ENCODE measurements at places on chromosomes 13 and 19.

DNA sequence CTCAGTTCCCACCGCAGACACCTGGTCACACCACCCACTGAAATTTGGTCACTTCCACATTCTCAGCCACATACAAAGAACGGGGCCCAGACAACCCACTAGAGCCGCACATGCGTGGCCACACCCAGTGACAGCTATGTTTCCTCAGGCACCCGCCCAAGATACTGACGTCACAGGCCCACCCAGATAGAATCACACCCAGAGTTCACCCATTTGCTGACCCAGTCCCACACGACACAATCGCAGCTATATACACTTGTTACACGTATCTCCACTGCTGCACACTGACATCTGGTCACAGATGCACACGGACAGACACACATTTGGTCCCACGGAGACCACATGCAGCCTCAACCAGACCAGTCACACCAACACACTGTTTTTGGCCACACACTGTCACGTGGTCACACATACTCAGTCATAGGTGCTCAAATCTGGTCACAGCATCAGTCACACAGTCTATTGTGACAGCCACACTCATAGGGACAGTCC lies 2.9 kb downstream of the NUMBL start:
- DNase-seq = no peak

DNA sequence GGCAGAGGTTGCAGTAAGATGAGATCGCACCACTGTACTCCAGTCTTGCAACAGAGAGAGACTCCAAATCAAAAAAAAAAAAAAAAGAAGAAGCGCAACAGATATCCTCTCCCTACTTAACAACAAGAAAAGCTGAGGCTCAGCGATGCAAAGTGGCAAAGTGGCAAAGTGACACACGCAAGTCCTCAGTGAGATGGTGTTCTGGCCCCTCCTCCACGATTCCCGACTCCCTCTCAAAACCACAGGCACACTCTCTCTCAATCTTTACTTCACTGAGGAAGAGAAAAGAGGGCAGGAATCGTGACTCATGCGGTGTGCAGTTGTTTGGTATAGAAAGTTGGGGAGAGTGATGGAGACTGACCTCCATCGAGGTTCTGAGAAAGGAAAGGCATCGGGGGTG lies 12.6 kb downstream of the FFAR2 start:
- no peak for DNase-seq

GRCh38 chr19:43798546-43799409 lies 3.5 kb downstream of the LYPD5 start:
- DNase-seq = peak; percentile 49

DNA sequence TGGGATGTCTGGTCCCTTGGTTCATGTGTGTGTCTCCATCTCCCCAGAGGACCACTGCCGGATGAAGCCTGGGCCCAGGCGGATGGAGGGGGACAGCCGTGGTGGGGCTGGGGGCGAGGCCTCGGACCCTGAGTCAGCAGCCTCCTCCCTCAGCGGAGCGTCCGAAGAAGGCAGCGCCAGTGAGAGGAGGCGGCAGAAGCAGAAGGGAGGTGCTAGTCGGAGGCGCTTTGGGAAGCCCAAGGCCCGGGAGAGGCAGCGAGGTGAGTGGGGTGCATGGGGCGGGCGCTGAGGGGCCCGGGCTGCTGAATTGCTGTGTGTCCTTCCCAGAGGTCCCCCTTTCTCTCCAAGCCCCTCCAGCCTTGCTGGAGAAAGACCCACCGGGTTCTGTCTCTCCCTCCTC lies 3.2 kb downstream of the CCDC106 start:
- no peak for DNase-seq

GRCh38 chr13:107842562-107843180 lies 372.7 kb downstream of the LIG4 start:
- no peak for DNase-seq

DNA sequence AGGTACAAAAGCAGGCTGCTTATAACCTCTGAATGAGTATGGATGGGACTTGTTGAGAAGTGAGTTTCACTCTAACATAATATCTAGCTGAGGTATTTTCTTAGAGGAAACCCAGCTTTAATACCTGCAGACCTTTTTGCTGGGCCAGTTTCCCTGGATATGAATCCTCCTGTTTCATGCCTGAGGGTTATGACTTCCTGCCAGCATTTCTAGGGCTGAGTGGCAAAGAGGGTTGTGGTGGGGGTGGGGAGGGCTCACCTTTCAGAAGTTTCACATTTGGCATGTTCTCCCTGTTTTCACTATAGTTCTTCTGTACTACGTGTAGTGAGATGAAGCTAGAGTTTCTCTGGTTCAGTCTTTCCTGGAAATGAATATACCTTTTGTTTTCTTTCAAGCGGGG lies 73.7 kb downstream of the LACC1 start:
- no peak for DNase-seq

DNA sequence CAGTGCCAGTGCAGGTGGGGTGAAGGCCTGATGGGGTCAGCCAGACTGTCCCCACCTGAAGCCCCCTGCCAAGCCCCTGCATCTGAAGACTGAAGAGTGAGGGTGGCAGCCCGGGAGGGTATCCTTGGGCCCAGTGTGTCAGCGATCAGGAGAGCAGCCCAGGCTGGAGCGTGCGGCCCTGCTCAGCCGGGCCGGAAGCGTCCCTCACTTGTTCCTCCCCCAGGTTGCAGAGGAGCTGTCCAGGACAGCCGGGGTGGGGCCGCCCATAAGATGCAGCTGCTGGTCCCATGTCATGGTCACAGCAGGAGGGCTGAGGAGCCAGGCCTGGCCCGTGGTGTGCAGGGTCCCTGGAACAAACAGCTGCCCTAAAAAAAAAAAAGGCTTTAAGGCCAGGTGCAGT lies 55.4 kb downstream of the KDM4B start:
- no peak for DNase-seq

DNA sequence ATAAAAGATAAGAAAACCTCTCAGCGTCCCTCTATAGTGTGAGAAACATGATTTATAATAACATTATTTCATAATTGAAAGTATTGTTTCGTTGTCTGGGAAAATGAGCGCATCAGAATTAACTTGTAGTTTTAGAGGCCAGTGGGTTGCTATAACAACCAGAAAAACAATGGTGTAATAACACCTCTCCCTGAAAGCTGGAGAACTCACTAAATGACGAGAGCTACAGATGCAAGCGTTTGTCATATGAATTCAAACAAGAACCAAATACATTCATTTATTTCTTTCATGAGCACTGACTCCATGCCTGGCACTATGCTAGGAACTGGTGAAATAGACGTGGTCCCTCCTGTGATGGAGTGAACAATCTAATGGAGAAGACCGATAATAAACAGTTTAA lies 16.3 kb downstream of the KBTBD7 start:
- no peak for DNase-seq

- DNase-seq = no peak
Observed at GRCh38 chr19:33376423-33376822, 2.9 kb downstream of the CEBPG start.

DNA sequence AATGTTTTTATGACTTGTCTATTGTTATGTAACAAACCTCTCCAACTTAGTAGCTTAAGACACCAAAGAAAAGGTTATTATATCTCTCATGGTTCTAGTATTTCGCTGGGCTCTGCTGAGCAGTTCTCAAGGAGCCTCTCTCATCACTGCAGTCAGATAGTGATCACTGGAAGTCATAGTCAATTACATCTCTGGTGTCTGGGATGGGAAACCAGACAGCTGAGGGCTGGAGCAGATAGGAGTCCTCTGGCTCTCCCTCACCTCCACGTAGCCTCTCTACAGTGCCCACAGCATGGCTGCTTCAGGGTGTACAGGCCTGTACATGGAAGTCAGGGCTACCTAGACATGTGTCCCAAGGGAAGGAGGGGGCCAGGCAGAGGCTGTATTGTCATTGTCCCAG lies 507.5 kb downstream of the MYO16 start:
- no peak for DNase-seq

All from effector memory CD4-positive, alpha-beta T cell (primary cell).